HCT116 (cell line): ENCODE measurements at places on chromosomes 13 and 19. TPM values are rescaled to one million over a fixed set of nuclear protein-coding genes. Genes with fewer than 3 reads are reported as not detected.

ZNF540 gene
- total RNA-seq: not detected

ANKLE1 gene
- 14.8 TPM for total RNA-seq

CD70 gene
- 2.1 TPM for total RNA-seq

MBD3L3 gene
- total RNA-seq: not detected

ETV2 gene
- 1.5 TPM for total RNA-seq

LGI4 gene
- total RNA-seq: 0.32 TPM

ACTN4 gene
- 651 TPM for total RNA-seq

PTGER1 gene
- 1.1 TPM for total RNA-seq

COX6B2 gene
- 2.4 TPM for total RNA-seq

DHPS gene
- 134 TPM for total RNA-seq

MAST1 gene
- 28.9 TPM for total RNA-seq

GRCh38 chr13:84737661-84738060 lies 855.4 kb upstream of the SLITRK1 start:
- no peak overlapping the region for H3K27ac ChIP-seq
- no peak for DNase-seq
- H3K4me1 ChIP-seq: no peaks in the 10 kb centered on the region

- no peak overlapping the region for H3K4me3 ChIP-seq
- H3K4me1 ChIP-seq: no peaks in the 10 kb centered on the region
- no peaks in the 10 kb centered on the region for H3K36me3 ChIP-seq
- H3K27ac ChIP-seq: no peak overlapping the region
- no peaks in the 10 kb centered on the region for H3K27me3 ChIP-seq
Observed at GRCh38 chr19:18261474-18261873, 12.8 kb downstream of the IQCN start.

GRCh38 chr13:82627183-82627582 lies 1255.1 kb downstream of the SLITRK1 start:
- H3K27ac ChIP-seq: no peak overlapping the region
- no peaks in the 10 kb centered on the region for H3K4me1 ChIP-seq
- no peaks in the 10 kb centered on the region for H3K27me3 ChIP-seq
- no peaks in the 10 kb centered on the region for H3K36me3 ChIP-seq

DNA sequence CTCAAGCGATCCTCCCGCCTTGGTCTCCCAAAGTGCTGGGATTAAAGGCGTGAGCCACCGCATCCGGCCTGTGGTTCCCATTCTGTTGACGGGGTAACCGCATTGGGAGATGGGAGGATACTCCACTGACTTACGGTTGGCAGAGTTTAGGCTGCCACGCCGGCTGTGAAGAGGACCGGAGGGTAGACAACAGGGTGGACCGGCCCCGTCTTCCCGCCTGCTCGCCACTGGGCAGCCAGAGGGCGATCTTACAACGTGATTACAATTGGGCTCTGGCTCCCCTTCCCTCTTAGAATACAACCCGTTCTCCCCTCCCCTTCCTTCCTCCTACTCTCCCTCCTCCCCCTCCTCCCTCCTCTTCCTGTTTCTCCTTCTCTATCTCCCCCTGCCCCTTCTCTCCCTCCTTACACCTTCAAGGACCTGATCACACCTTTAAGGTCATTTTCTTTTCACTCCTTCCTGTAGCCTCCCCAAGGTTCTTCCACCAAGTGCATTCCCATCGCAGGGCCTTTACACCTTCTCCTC lies 957 bp upstream of the CCDC194 start:
- peak overlapping the region; percentile 31; the same call in 1 of the 2 replicates for H3K4me3 ChIP-seq
- peaks cover 32% of the 10 kb centered on the region for H3K4me1 ChIP-seq
- peak overlapping the region; percentile 20; the same call in 1 of the 2 replicates for H3K27ac ChIP-seq
- peak; percentile 71 for DNase-seq
- H3K36me3 ChIP-seq: no peaks in the 10 kb centered on the region

DNA sequence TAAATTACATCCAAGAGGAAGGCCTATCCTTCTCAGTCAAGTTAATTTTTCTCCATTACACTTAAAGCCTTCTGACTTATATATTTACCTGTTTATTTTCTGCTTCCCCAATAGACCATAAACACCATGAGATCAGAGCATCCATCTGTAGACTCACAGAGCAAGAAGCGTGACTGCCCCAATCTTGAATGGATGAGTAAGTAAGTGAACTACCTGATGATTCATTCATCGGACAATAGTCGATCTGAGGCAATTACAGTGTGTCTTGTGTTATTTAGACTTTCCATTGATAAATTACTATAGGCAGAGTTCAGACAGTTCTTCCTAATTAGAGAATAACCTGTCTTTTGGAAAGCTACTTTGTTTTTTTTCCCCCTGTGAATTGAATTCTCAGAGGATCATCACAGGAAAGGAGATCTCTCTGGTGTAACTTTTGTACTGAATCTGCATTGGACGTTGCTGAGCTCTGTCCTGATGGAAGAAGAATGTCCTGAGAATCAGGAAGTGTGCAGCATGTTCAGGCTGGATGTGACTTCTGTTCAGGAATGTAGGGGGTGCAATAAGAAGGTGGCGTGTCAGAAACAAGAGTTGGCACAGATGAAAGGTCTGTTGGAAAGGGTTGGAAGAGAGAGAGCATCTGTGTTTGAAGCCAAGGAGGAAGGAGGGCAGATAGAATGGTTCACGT lies 367.0 kb downstream of the NALCN start:
- DNase-seq: no peak
- H3K4me3 ChIP-seq: no peak overlapping the region
- H3K27ac ChIP-seq: no peak overlapping the region

GRCh38 chr13:24887759-24888158 lies 123.8 kb downstream of the RNF17 start:
- no peak for DNase-seq
- H3K27me3 ChIP-seq: no peaks in the 10 kb centered on the region
- H3K4me3 ChIP-seq: no peak overlapping the region
- H3K36me3 ChIP-seq: peaks cover 10% of the 10 kb centered on the region

DNA sequence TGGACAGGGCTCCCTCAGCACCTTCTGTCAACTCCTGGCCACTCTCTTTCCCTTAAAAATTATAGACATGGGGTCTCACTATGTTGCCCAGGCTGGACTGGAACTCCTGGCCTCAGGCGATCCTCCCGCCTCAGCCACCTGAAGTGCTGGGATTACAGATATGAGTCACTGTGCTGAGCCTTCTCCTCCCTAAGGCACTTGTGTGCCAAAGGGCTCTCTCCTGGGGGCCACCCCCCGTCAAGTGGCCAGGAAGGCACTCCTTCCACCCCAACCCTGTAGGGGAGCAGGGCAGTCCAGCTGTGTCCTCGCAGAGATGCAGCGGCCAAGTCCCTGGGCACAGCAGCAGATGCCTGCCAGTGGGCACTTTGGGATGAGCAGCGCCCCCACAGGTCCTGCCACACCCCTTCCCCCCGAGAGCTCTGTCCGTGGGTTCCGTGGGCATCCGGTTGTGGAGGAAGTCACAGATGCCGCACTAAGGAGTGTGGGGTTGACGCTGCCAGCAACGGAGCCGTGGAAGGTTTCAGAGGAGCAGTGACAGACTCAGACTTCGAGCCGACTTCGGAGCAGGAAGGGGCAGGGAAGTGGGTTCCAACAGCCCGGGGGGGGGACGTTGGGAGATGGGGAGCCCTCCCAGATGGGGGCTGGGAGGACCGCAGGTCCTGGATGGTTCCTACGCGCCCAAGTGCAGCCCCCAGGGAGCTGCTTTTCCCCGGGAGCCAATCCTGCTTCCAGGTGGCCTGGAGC lies 3.3 kb upstream of the UQCR11 start:
- H3K27me3 ChIP-seq: no peaks in the 10 kb centered on the region
- H3K4me3 ChIP-seq: no peak overlapping the region
- peak overlapping the region; percentile 27; the same call in 1 of the 2 replicates for H3K27ac ChIP-seq
- peaks cover 7% of the 10 kb centered on the region; the same call in 1 of the 2 replicates for H3K36me3 ChIP-seq

DNA sequence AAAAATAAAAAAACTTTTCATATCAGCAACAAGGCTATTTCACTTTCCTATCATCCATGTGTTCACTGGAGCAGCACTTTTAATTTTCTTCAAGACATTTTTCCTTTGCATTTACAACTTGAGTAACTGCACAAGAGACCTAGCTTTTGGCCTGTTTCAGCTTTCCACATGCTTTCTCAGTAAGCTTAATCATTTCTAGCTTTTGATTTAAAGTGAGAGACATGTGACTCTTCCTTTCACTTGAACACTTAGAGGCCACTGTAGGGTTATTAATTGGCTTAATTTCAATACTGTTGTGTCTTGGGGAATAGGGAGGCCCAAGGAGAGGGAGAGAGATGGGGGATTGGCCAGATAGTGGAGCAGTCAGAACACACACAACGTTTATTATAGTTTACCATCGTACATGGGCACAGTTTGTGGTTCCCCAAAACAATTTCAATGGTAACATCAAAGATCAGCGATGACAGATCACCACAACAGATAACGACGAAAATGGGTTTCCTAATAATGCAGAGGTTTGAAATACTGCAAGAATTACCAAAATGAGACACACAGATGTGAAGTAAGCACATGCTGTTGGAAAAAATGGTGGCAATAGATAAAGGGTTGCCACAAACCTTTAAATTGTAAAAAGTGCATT lies 117.6 kb downstream of the GGACT start:
- no peaks in the 10 kb centered on the region for H3K4me1 ChIP-seq
- H3K36me3 ChIP-seq: no peaks in the 10 kb centered on the region
- H3K27ac ChIP-seq: no peak overlapping the region
- H3K27me3 ChIP-seq: no peaks in the 10 kb centered on the region

GRCh38 chr13:110291286-110291685 lies 15.7 kb downstream of the COL4A1 start:
- H3K27ac ChIP-seq: no peak overlapping the region
- no peak for DNase-seq
- no peak overlapping the region for H3K4me3 ChIP-seq
- peaks cover 36% of the 10 kb centered on the region for H3K27me3 ChIP-seq
- H3K4me1 ChIP-seq: no peaks in the 10 kb centered on the region
- H3K36me3 ChIP-seq: no peaks in the 10 kb centered on the region

GRCh38 chr19:14061081-14061749 lies 661 bp downstream of the PALM3 start:
- no peaks in the 10 kb centered on the region for H3K36me3 ChIP-seq
- H3K27me3 ChIP-seq: no peaks in the 10 kb centered on the region
- no peak overlapping the region for H3K27ac ChIP-seq
- no peak for DNase-seq
- peaks cover 36% of the 10 kb centered on the region for H3K4me1 ChIP-seq
